ENCODE measurements at places on chromosomes 7 and 10. TPM values are rescaled to one million over a fixed set of nuclear protein-coding genes. Genes with fewer than 3 reads are reported as not detected.

DNA sequence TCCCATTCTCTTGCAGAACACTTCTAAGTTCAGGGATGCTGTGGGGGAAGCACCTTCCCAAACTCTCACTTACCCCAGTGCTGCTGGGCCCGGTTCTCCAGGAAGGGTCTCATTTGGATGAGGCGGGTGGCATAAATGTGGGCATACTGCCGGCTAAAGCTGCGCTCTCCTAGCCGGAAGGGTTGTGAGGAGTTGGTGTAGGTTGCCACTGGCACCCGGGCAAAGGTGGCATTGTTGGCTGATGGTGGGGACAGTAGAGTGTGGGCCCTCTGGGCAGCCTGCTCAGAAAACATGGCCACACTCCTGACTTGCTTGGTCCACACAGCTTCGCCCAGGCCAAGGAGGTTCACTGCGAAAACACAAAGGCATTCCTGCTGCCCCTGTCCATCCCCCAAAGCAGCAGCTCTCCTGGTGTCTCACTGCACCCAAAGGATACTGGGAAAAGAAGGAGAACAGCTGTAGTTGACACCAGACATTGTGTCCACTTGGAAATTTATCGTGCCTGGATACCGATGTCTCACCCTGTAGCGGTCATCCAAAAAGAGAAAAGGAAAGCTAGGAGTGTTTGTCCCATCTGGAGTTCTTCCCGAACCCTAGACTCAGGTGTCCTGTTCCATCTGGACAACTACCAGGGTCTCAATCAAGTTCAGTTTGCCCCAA is 1.5 kb downstream of the POLD2 start:
- no peak for DNase-seq

DNA sequence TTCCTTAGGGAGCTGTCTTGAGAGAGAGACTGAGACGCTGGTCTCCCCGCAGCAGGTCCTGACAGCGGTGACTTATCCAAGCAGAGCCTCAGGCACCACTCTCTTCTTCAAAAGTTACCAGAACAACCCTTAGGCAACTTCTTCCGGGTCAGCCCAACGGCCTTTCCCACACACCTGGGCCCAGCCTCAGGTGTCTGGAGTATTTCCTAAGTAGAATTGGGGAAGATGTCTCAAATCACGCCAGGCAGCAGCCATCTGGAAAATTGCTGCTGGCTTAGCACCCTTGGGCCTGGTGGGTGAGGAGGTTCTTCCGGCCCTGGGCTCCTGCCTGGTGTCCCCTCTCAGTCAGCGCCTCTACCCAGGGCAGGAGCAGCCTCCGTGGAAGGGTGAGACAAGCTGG is 80.4 kb upstream of the ANLN start:
- DNase-seq: no peak

- DNase-seq: peak; percentile 47
Measured at GRCh38 chr10:91864099-91864498, 45.2 kb downstream of the FGFBP3 start.

GRCh38 chr10:119331061-119331460 is 123.7 kb downstream of the GRK5 start:
- DNase-seq: no peak

DNA sequence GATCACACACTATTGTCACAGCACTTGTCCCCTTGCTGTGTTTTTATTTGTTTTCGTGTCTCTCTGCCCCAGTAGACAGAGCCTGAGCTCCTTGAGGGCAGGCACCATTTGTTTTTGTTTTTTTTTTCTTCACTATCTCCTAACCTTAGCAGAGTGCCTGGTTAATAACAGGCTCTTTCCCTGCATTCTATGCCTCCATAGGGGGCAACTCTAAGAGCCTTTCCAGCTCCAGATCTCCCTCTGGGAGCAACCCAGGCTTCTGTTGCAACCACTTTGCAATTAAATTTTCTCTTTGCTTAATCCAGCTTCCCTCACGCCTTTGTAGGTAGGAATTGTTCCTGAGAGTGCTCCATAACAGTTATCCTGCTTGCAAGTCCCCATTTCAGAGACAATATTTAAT is 148.4 kb downstream of the PLXDC2 start:
- no peak for DNase-seq

Gene CAMK1D
- total RNA-seq: 14.0 TPM

Gene ZNF117
- total RNA-seq: 72.7 TPM

GRCh38 chr10:71580415-71580814 is 139.2 kb downstream of the C10orf105 start:
- no peak for DNase-seq

- DNase-seq: no peak
Measured at GRCh38 chr7:102072636-102073209, 213.9 kb upstream of the SH2B2 start.

Gene LSM8
- total RNA-seq: 36.8 TPM

GRCh38 chr7:30752979-30753378 is 1.0 kb downstream of the INMT start:
- DNase-seq: peak; percentile 85

- peak; percentile 84 for DNase-seq
Measured at GRCh38 chr10:17062493-17062892, 67.1 kb downstream of the CUBN start.

DNA sequence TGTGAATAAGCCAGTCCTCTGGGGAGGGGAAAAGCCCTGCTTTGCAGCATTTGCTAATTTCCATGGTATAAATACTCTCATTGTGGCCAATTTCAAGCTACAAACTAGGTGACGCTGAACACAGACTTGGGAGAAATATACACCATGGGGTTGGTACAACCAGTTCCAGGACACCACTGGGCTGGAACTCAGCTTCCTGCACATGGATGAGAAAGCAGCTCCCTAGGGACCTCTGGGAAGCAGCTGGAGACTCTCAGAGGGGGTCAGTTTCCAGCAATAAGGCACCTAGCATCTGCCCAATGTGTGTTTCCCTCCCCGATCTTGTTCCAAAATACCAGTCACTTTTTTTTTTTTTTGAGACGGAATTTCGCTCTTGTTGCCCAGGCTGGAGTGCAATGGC is 56.8 kb upstream of the WDR11 start:
- no peak for DNase-seq

GRCh38 chr10:33329178-33329577 is 5.3 kb downstream of the NRP1 start:
- DNase-seq: no peak

GRCh38 chr7:78326876-78327275 is 528.3 kb downstream of the PHTF2 start:
- DNase-seq: no peak

Gene MLXIPL
- total RNA-seq: 22.3 TPM

Gene TCTN3
- 25.1 TPM for total RNA-seq

Gene HABP2
- total RNA-seq: not detected

Gene TRIL
- 21.8 TPM for total RNA-seq

Gene ANXA11
- total RNA-seq: 38.9 TPM

DNA sequence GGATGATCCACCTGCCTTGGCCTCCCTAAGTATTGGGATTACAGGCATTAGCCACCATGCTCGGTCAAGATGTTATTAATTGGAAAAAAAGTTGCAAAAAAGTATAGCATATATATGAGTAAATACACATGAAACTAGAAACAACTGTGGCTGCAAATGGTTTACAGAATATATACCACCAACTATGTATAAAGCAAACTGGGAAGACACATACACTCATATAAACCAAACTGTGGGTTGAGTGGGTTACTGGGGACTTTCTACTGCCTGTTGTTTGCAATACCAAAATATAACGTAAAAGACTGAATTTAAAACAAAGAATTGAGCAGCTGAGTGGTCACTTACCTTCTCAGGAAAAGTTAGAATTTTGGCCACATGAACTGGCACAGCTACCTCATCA is 8.1 kb downstream of the POLR3A start:
- no peak for DNase-seq

- no peak for DNase-seq
Measured at GRCh38 chr7:50393076-50393475, 57.1 kb downstream of the FIGNL1 start.

DNA sequence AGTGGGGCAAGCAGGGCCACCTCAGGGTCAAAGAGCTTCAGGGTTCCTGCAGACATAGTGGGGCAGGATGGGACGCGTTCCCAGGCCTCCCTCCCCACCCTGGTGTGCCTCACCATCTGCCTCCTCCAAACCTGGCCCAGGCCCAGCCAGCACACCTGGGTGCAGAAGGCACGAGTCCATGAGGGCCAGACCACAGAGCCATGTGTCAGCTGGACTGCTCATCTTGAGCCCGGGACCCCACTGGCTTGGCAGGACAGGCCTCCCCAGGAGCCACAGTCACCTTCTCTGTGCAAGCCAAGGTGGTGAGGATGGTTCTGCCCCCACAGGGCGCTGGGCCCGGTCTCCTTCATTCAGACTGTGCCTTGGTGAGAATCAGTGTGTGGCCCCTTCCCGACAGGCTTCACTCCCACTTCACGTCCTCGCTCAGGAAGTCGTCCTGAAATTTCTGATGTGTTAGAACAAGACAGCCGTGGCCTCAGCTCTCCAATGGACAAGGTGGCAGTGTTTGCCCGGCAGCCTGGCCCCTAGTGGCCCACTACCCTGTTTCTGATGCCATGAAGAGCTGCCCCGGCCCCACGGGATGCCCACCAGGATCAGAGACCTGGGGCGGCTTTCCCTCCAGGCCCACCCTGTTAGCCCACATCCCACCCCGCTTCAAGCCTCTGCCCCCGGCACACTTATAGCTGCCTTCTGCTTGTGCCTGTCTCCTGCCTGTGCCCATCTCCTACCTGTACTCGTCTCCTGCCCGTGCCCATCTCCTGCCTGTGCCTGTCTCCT is 59.6 kb upstream of the EBF3 start:
- no peak for DNase-seq

- DNase-seq: no peak
Measured at GRCh38 chr7:90869335-90869734, 273.2 kb downstream of the CDK14 start.

- peak; percentile 79 for DNase-seq
Measured at GRCh38 chr10:127283576-127283975, 87.2 kb upstream of the INSYN2A start.

GRCh38 chr10:59807629-59808620 is 54.7 kb upstream of the MRLN start:
- no peak for DNase-seq

GRCh38 chr7:143148651-143149050 is 16.8 kb downstream of the PIP start:
- DNase-seq: no peak

GRCh38 chr10:95818668-95819067 is 62.7 kb downstream of the ENTPD1 start:
- DNase-seq: peak; percentile 33

DNA sequence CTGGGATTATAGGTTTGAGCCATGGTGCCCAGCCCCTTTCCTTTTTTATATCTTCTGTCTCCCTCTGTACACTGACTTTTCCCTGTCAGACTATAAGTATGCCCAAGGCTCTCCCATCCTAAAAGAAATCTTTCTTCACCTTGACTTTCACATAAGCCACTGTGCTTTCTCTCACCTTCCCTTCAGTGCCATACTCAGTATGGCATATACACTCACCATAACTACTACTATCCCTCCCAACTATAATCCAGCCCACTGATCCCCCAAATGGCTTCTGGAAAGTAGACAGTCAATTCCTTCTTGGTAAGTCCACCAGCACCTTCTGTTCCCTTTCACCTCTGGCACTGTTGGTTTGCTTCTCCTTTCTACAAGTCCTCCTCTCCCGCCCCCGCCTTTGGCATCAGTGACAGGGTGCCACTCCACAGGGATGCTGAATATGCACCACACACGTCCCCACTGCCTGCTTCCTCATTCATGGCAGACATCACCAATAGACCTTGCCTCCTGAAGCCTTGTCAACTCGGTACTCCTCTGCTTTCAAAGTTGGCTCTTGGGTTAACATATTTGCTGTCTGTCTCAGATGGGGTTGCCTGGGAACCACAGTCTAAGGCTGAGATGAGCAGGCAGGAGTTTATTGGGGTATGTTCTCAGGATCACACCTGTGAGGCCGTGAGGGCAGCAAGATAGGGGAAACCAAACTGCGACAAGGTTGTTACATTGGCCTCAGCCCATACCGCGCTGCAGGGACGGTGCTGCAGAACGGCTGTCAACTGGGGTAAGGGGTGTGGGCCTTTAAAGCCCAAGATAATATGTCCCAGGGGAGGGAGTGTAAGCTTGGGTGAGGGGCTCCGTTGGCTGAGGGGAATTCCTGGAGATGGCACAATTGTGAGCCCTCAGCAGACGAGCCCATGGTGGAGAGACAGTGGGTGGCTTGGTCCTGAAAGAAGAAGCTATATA is 7.2 kb upstream of the PSAP start:
- DNase-seq: no peak

Gene CADPS2
- total RNA-seq: 8.3 TPM

- no peak for DNase-seq
Measured at GRCh38 chr7:12712236-12712635, 24.8 kb downstream of the ARL4A start.

Gene SLC35G1
- 3.2 TPM for total RNA-seq

Gene SRI
- 42.3 TPM for total RNA-seq

DNA sequence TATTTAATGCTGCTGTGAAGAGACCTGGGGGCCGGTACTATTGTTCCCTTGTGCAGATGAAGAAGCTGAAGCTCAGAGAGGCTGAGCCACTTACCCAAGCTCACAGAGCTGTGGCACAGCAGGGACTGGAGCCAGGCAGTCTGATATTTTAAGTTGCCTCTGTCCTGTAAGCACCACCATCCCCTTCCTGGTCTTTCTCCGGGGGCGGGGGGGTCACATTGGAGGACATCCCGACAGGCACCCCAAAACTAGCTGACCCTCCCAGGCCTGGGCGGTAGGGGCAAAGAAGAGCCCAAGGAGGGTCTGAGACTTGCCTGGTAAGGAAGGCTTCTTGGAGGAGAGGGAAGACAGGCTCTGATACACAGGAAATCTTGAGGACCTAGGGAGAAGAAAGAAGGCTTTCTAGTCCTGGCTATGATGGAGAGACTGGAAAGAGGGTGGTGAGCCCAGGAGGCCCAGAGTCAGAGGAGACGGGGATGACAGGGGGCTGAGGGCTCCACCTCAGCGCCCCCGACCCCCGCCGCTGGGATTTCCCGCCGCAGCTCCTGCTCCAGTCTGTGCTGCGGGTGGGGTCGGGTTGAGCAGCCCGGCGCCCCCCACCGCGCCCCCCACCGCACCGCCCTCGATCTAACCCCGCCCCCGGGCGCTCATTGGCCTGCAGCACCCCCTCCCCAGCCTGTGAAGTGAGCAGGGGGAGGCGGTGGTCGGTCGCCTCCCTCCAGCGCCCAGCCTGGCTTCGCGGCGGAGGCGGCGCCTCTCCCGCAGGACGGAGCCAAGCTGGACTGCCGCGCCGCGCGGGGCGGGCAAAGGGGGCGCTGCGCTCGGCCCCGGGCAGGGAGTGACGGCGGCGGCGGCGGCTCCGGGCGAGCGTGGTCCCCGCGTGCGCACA is at the start of gene ADCYAP1R1:
TSS of gene ADCYAP1R1 (plus strand) at position 711 of the 889 bp plus-strand sequence. CDS start 10,957 bp downstream, outside the sequence.
- no peak for DNase-seq

DNA sequence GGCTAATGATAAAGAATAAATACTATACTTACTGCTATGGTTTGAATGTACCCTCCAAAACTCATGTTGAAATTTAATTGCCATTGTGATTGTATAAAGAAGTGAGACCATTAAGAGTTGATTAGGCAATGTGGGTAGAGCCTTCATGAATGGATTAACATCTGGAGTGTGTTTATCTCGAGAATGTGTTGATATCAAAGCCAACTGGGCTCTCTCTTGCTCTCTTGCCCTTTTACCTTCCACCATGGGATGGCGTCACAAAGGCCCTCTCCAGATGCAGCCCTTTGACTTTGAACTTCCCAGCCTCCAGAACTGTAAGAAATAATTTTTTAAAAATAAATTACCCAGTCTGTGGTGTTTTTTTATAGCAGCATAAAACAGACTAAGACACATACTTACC is 50.1 kb upstream of the GHITM start:
- DNase-seq: no peak

Gene PRKRIP1
- total RNA-seq: 18.0 TPM

GRCh38 chr7:3897430-3898372 is 596.6 kb downstream of the SDK1 start:
- no peak for DNase-seq

- no peak for DNase-seq
Measured at GRCh38 chr10:34590793-34591192, 224.3 kb downstream of the PARD3 start.

GRCh38 chr10:95906677-95907455 is 909 bp upstream of the CC2D2B start:
- DNase-seq: peak; percentile 58

Gene TEX47
- total RNA-seq: not detected
